ENCODE measurements at places on chromosomes 7 and 10.

- DNase-seq: no peak
Observed at GRCh38 chr7:151449990-151450389, 10.0 kb upstream of the CRYGN start.

DNA sequence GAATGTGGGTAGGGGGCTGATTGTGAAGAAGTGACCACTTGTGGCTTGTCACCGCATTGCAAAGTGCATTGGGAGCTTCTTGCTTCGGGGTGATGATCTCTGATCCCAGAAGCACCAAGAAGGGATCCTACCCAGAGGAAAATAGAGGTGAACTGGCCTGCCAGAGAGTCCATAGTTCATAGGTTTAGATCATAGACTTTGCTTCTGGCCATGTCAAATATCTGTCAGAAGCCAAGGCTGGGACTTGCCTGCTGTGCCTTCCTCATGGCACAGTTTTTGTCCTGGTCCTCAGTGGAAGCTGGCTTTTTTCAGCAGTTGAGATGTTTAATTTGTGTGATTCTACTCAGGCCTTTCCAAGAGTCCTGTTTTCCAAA lies 1.1 kb downstream of the ZSWIM8 start:
- no peak for DNase-seq

GRCh38 chr10:89213191-89213808 lies 6.2 kb upstream of the CH25H start:
- DNase-seq: no peak

DNA sequence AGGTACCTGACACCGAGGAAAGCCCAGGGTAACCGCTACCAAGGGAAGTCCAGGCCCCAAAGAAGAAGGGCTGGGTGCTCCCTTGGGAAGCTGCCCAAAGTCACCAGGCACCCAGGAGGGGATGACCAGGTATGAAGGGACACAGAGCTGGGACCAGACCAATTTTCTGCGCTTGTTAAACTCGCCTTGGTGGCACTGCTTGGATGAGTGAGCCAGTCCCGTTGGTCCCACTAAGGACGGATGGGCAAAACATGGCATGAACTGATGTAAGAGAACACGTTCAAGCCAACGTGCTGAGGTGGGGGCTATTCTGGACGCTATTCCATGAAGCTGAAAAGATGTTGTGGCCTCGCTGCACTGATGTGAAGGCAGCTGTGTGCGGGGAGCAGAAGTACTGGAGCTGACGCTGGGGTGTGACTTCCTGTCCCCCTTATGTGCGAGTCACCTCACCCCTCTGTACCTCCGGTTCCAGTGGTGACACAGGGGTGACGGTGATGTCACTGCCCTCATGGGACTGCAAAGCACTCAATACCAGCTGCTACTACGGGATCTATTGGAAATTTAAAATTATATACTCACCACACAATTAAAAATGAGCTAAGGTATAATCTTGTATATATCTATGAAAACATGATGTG lies 73.6 kb downstream of the COBL start:
- peak; percentile 32 for DNase-seq

DNA sequence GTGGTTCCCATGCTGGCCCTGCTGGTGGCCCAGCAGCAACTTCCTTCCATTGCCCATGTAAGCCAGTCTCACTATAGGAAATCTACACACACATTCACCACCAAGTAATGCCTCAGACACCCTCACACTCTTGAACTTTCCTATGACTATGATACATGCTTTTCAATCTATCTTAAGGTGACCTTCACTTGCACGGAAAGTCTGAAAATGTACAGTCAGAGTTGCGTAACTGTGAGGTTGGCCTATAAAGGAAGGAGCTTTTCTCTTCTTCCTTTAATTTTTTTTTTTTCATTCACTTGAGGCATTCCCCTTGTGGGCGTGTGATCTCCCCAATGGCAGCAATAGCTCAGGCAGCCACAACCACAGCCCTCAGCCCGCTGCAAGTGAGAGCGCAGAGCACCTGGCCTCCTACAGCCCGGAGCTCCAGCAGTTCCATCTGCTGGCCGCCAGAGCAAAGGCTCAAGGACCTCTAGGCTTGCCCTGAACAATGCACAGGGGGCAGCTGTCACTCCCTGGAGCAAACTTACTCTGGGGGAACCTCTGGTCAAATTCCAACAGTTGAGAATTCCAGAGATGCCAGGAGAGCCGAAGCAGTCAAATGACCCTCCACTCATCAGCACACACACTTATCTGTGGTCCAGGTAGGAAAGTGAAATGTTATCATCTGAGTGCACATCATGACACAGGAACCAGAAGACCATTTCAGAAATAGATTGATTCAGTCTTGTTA lies 123.1 kb upstream of the ADO start:
- peak; percentile 86 for DNase-seq

GRCh38 chr7:24227068-24227467 lies 56.9 kb upstream of the NPY start:
- DNase-seq: no peak

DNA sequence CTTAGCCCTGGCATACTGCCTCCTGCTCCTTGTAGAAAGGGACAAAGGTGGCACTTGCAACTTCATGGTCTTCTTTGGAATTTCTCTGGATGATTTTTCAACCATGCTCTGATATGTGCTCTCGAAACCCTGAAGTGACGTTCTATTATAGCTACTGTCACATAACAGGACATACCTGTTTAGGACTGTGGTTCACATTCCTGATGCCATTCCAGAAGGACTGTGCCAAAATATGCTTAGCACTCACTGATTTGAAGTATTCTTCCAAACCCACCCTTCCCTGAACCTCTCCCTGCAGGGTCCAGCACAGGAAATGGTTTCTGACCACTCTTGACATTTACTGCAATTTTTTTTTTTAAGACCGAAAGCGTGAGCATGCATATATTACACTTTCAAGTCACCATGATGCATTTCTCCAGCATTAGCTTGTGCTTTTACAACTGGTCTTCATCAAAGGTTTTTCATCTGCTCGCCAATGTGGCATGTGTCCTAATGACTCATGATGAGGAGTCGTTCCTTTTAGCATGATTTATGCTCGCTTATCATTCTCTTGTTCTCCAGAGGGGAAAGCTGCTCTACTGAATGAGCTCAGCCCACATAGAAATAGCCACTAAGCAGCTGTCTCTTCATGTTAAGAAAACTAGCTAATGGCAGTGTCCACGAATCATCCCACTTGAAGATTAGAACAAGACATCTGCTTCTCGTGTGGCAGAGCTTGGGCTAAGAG lies 135.2 kb downstream of the ADAM12 start:
- peak; percentile 73 for DNase-seq

GRCh38 chr7:131525820-131526219 lies 30.6 kb downstream of the PODXL start:
- no peak for DNase-seq

DNA sequence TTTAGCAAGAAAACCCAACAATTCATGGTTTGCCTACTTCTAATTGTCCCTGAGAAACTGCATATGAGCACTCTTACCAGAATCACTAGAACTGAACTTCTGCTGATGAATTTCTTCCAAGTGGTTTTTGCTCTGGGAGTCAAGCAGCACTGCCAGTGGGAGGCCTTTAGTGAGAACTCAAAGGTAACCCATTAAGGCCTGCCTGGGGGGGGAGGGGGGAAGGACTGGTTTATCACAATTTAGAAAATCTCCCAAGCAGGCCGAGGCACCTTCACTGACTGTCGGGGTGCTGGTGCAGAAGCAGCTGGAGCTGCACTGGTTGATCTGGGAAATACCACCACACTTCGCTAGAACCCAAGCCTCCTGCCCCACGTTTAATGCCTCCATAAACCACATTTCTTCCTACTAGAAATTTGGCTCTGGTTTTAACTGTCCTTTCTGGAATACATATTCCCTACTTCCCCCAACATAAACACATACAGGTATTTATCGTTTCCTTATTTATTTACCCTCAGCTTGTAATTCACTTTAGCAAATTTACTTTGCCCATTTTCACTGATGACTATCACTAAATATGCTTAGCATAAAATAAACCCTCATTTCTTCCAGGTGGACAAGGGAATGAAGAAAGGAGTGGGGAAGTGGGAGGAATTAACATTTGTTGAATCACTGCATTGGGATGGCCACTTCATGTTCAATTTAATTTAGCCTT lies 14.2 kb downstream of the ANK3 start:
- DNase-seq: no peak

DNA sequence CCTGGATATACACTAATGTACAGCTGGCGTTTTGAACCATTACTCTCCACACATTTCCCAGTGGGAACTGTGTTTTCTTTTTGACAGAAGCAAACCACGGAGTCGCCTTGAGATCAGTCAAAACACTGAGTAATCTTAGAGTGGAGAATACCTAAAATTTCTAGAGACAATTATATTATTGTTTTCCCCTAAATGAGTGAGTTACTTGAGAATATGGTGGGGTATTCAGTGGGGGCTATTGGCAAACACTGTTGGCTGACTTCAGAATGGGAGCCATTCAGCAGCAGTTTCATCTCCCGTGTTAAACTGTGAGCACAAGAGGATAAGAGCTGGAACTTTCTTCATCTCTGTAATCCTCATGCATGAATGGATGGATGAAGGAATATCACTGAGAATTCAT lies 6.2 kb downstream of the IL2RA start:
- no peak for DNase-seq

GRCh38 chr10:61547297-61547696 lies 94.1 kb upstream of the TMEM26 start:
- no peak for DNase-seq

GRCh38 chr10:79260811-79261740 lies 86.2 kb upstream of the PPIF start:
- DNase-seq: peak; percentile 88

- DNase-seq: peak; percentile 66
Observed at GRCh38 chr10:110474017-110474416, 23.7 kb upstream of the DUSP5 start.

DNA sequence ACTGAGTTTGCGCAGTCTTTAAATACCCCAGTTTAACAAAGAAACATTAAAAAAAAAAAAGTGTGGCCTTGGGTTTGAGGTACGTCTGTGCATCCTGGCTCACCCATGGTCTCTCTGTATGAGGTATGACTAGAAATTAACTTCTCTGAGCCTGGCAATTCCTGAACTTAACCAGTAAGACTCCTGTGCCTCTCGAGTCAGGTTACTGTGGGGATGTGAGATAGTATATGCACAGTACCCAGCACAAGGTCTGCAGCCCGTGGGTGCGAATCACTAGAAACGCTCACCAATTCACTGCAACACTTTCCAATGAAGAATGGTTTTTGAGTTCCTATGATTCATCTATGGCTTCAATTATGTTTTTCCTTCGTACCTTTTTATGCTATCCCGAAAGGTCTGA lies 149.9 kb downstream of the SFMBT2 start:
- DNase-seq: no peak

DNA sequence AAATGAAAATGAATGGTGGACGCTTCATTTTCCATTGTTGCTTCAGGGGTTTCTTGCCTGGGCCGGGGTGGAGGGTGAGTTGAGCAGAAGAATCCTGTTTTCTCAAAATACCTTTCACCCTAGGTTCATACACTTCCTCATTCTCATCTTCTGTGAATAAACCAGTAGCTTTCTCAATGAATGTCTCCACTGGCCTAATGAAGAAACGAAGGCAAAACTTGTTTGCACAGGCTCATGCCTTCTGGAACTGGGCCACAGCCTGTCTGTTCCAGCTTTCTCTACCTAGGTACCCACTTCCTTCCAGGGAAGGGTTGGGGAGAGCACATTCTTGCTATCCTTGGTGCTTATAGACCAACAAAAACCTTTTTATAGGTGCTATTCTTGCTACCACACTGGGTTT lies 21.3 kb downstream of the STMP1 start:
- no peak for DNase-seq

DNA sequence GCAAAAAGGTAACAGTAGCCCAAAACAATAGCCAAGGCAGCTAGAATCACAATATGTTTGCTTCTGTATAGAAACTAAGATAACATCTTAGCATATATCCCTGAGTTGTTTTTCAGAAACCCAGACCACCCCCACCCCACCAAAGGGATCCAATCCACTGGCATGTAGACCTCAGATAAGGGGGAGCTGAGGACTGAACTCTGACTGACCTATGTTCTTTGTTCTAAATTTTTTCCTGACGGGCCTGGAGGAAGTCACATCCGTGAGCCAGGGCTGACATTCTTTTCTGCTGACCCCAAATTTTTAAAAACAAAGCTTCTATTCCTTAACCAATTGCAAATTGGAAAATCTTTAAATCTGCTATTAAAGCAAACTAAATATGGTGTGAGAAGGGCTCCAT lies 493.9 kb upstream of the IGFBP3 start:
- no peak for DNase-seq

- DNase-seq: peak; percentile 83
Observed at GRCh38 chr7:101564778-101565211, 64.3 kb downstream of the MYL10 start.

- DNase-seq: no peak
Observed at GRCh38 chr10:112189465-112189864, 5.9 kb upstream of the GPAM start.

GRCh38 chr7:91358303-91358702 lies 94.1 kb downstream of the FZD1 start:
- no peak for DNase-seq

GRCh38 chr10:21280037-21280436 lies 245.4 kb downstream of the SKIDA1 start:
- DNase-seq: no peak

DNA sequence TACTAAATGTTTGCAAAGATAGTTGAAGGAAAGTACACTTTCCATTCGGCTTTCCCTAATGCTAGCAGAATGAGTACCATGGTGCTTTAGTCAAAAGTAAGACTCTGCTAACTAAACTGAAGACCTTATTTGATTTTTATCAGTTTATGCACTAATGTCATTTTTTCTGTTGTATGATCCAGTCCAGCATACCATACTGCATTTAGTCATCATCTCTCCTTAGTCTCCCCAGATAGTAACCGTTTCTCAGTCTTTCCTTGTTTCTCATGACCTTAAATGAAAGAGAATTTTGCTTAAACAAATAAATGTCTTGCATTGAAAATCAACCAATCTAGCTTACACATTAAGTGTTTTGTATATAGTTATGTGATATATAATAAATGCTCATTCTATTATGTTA lies 529.5 kb upstream of the SEMA3D start:
- DNase-seq: no peak

GRCh38 chr10:4081685-4082111 lies 296.7 kb upstream of the KLF6 start:
- DNase-seq: peak; percentile 77

- no peak for DNase-seq
Observed at GRCh38 chr10:86698207-86698940, 30.1 kb downstream of the LDB3 start.

DNA sequence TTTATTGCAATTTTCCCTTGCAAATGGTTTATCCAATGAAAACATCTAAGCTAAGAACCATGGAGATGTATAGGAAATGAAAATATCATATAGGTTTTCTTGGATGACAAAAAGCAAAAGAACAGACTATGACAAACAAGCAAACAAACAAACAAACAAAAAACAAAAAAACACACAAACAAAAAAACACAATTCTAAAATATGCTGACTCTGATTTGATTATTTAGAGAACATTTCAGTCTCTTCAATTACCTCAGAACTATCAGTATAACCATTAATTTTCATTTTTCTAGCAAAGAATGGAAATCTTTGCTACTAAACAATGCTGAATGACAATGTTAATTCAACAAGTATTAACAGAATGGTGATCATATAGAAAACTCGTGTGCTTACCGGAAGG lies 369.5 kb upstream of the LRRN3 start:
- no peak for DNase-seq

Data from islet precursor cell (in vitro differentiated cells).